GM13977 (cell line): ENCODE measurements at places on chromosomes 13 and 19.

DNA sequence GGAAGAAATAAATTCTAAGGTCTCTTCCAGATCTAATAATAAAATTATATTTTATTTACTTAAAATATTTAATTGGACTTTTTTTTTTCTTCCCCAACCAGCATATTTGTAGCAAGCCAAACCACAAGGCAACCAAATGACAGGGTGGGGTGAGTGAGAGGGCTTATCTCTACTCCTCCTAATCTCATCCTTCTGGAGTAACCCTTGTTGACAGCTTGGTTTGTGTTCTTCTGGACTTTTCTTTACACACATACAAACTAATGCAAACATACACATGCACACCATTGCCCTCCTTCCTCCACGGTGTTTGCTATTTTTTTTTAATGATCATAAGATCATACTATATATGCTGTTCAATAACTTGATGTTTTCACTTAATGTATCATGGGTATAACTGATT, 383.1 kb downstream of the DLEU7 start:
- no peak for DNase-seq

DNA sequence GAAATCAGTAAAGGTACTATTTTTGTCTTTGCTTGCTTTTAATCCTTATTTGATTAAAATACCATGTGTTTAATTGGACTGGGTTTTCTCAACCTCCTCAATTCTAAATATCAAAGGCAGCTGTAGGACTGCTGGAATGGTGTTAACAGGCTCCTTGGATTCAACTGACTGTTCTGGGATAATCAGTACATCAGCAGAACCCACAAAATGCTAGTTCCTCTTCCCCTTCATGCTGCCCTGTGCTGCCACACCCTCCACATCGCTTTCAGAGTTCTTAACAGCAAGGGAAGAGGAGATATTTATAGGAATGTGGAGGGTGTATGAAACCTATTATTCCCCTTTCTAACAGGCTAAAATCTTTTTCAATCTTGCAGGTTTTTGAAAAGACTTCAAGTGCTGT, 82.4 kb downstream of the KCTD12 start:
- DNase-seq, result no peak

- no peak for DNase-seq
Measured at GRCh38 chr13:31749929-31750328, 10.6 kb downstream of the RXFP2 start.

DNA sequence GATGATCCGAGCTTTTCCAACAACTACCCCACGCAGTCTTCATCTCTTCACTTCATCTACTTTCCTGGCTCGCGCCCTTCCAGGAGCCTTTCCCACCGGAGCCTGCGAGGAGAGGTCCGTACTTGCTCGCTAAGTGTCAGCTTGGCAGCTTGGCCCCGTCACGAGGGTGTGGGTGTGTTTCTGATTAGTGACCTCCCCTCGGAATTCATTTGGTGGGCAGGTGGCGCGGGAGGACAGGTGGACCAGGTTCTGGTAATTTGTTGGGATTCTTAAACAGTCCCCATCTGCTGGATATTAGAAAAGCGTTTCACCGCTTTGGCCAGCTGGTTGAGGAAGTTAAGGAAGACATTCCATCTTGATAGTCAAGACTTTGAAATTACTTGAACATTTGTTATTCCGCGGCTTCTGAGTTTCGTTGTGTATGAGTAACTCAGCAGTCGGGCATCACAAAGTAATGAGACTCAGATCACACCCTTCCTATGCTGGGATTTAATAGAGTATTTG, 515 bp downstream of the UFM1 start:
- DNase-seq, result no peak

DNA sequence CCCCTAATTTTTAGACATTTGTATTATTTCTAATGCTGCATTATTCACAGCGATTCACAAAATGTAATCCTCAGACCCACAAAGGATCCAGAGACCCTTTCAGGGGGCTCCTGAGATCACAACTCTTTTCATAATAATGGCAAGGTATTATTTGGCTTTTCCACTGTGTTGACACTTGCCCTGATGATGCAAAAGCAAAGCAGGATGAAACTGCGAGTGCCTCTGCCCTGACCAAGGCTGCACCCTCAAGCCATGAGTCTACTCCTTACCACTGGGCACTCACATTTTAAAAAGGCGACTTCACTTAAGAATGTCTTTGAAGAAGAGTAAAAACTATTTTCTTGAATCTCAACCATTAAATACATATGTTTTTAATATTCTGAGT, 11.4 kb downstream of the ELF1 start:
- DNase-seq, result no peak

- no peak for DNase-seq
Measured at GRCh38 chr19:2922987-2923386, 21.8 kb downstream of the ZNF77 start.

- DNase-seq, result no peak
Measured at GRCh38 chr13:104895521-104895920, 1639.9 kb downstream of the EFNB2 start.

GRCh38 chr13:91644806-91645205, 246.4 kb downstream of the GPC5 start:
- no peak for DNase-seq

- DNase-seq, result no peak
Measured at GRCh38 chr13:23703246-23703860, 133.1 kb downstream of the TNFRSF19 start.
